ENCODE measurements at places on chromosomes 12 and 14.

- DNase-seq, result no peak
Measured at GRCh38 chr14:103418481-103418818, 33.2 kb downstream of the MARK3 start.

DNA sequence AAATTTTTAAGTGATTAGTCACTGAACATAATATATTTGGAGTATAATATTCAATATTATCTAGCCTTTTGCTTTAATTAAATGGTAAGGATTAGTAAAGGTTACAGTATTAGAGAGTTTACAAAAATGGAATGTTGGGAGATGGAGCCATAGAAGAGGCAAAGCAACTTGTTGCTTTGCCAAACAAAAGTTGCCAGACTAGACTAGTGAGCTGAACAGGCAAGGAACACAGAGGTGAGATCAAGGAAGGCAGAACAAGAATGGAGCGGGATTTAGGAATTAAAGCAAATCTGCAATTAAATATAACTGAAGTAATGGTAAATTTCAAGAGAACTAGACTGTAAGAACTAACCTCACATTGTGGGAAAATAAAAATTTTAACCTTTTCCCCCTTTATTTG lies 5.1 kb downstream of the ARF6 start:
- no peak for DNase-seq

- no peak for DNase-seq
Measured at GRCh38 chr14:99327458-99328250, 55.7 kb upstream of the BCL11B start.

GRCh38 chr12:46855760-46856159 lies 30.0 kb upstream of the SLC38A4 start:
- DNase-seq, result no peak

DNA sequence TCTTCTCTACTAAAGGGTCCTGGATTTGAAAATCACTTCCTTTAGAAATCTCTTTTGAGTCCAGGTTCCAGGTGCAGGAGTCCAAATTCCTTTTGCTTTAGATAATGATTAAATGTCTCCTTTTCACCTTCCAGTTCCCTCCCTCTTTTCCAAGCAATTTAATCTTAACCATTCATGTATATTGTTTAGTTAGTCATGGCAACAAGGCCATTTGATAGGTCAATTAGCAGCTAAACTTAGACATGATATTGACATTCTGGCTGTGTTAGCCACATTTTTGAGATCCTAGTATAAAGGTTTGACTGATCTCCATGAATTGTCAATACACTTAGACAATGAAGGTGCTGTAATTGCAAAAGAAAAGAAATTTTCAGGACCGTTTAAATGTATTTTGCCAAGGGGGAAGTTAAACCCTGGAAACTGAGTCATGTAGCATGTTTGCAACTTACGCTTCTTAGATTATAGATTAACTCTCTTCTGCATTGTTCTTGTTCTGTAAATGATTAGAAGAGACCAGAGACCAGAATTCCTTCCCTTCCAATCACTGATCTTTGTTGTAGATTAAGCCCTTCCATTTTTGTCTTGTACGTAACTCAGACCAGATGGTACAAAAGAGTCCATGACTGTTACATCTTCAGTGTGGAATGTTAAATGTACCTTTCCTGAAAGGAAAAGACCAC lies 12.4 kb upstream of the C12orf75 start:
- DNase-seq, result no peak

- no peak for DNase-seq
Measured at GRCh38 chr12:130226771-130227170, 64.5 kb downstream of the FZD10 start.

- DNase-seq, result no peak
Measured at GRCh38 chr14:102285106-102285505, 19.9 kb downstream of the MOK start.

DNA sequence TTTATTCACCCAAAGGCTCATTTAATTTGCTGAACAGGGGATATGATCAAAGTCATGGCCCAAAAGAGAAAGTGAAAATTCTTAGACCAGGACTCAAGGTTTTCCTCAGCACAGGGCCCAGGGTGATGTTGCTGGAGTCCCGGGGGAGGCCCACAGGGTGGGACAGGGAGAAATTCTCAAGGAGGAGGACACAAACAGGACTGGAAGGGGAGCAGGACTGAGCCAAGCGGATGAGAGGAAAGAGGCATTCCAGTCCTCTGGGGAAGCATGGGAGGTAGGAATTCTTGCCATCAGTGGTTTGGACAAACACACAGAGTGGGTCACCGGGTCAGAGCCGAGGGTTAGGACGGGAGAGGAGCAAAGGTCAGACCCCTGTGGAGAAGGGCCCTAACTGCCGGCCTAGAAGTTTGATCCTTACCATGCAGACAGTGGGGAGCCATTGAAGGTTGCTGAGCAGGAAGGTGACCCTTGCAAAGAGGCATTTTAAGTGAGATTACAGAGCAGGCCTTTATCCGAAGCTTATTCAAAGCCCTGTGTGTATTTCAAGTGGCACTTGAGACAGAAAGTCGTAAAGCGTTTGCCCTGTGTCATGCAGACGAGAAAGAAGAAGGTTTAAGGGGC lies 68.4 kb upstream of the PTGR2 start:
- no peak for DNase-seq

- DNase-seq, result no peak
Measured at GRCh38 chr12:3537719-3538465, 46.9 kb downstream of the PRMT8 start.

- no peak for DNase-seq
Measured at GRCh38 chr12:112524676-112525425, 106.1 kb downstream of the PTPN11 start.

DNA sequence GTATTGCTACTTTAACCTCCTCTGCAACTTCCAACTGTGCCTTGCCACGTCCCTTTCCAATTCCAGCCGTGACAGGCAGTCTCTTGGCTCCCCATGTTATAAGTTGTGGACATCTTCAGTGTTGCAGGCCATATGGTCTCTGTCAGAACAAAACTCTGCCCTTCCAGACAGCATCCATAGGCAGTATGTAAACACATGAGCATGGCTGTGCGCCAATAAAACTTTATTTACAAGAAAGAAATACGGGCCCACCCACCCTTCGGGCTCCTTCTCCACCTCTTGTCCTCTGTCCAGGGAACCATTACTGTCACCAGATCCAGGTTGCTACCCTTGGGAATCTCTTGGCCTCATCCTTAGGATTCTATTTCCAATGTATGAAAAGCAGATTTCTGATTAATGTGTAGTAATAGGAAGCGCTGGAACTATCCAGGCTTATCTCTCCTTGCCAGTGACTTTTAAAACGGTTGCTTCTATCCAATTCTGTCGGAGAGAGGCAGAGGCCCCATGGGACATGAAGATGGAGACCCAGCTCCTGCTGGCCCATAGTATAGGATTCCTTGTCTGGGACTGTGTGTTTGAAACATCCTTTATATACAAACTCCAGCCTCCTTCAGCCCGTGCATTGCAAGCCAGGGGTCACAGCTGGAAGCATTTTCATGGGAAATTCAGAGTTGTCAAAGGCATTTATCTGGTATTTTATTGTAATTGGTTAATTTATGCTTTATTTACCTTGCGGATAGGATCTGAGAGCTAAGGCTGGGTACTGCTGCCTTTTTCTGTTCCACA lies 114.4 kb downstream of the ZNF664 start:
- DNase-seq, result no peak

GRCh38 chr14:23544511-23545447 lies 6.8 kb downstream of the ZFHX2 start:
- DNase-seq, result no peak

DNA sequence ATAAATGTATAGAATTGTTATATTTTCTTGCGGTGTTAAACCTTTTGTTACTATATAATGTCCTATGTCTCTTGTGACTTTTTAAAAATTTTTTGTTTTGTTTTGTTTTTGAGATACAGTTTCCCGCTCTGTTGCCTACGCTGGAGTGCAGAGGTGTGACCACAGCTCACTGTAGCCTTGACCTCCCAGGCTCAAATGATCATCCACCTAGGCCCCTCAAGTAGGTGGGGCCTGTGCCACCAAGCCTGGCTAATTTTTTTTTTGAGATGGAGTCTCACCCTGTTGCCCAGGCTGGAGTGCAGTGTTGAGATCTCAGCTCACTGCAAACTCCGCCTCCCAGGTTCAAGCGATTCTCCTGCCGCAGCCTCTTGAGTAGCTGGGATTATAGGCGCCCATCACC lies 26.5 kb upstream of the RCOR1 start:
- DNase-seq, result no peak

DNA sequence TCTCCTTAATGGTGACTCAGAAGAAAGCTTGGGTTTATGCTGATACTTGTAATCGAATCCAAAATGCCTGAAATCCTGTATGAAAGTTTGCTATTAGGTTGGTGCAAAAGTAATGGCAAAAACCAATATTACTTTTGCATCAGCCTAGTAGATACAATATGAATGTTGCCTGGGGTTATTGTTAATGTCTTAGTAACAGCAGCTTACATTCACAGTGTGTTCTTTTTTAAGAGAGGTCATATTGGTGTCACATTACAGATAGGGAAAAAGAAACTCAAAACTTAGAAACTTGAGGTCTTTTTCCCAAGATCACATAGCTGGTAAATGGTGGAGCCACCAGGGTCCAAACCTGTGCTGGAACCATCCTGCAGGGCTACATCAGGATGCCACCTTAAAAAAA lies 25.2 kb downstream of the SRGAP1 start:
- DNase-seq, result no peak

DNA sequence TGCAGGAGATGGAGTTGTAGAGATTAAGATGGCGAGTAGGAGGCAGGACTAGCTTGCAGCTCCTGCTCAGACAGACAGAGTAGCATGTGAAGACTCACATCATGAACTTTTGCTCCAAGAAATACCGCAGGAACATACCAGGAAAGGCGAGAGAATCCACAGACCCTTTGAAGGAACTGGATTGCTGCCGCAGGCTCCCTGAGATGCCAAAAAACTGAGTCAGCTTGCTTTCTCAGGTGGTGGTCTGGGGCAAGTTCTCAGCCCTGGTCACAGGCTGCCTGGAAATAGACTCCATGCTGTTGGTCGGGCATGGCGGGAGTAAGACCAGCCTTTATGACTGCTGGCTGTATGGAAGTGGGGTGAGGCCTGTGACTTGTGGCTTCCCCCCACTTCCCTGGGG lies 163.6 kb upstream of the NAV3 start:
- no peak for DNase-seq

DNA sequence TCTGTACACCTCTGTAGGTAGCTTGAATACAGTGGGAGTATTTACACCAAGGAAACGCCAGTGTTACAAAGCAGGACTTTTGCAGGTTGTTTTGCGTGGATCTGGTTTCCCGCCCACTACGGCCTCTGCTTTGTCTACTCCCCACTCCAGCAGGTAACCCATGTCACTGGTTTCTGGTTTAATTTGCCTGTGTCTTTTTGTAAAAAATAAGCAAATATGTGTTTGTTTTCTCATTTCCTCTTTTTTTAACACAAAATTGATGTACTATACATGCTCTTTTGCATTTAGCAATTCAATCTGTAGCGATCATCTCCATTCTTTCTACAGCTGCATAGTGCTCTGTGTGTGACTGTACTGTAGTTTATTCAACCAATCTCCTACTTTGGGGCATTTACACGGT lies 43.4 kb upstream of the SCN8A start:
- DNase-seq, result no peak

GRCh38 chr12:119168721-119169120 lies 10.0 kb upstream of the HSPB8 start:
- no peak for DNase-seq

DNA sequence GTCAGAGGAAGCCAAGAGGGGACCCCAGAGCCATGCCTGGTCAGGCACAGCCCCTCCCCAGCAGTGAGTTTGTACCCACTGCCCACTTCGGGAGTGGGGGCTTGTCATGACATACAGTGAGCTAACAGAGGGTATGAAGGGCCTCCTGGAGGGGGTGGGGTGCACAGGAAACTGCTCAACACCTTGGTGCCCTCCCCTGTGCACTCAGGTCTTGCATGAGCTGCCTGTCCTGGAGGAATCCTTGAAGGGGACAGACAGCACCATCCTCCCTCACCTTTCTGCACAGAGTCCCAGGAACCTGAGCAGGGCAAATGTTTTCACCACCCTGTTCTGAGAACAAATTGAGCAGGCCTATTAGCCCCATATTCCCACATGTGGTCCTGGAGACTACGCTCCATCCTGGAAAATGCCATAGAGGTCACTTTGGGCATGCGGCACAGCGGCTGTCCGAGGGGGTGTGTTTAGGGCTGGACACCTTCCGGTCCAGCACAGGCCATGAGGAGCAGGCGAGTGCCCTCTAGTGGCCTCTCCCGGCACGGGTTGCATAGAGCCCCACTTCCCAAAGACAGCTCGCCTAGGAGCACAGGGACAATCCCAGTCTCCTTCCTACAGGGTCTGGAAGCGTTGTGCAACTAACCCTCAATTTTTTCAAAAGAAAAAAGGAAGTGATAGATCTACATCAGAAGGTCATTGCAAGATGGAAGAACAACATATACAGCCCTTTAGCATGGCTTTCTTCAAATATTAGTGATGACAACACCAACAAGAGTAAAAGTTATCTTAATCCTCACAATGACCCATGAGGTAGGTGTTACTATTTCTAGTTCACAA lies 31.9 kb upstream of the ZFP36L1 start:
- DNase-seq, result no peak
